ENCODE measurements at places on chromosomes 13 and 19.

- DNase-seq, result no peak
Measured at GRCh38 chr19:2863816-2864215, 3.3 kb upstream of the ZNF556 start.

DNA sequence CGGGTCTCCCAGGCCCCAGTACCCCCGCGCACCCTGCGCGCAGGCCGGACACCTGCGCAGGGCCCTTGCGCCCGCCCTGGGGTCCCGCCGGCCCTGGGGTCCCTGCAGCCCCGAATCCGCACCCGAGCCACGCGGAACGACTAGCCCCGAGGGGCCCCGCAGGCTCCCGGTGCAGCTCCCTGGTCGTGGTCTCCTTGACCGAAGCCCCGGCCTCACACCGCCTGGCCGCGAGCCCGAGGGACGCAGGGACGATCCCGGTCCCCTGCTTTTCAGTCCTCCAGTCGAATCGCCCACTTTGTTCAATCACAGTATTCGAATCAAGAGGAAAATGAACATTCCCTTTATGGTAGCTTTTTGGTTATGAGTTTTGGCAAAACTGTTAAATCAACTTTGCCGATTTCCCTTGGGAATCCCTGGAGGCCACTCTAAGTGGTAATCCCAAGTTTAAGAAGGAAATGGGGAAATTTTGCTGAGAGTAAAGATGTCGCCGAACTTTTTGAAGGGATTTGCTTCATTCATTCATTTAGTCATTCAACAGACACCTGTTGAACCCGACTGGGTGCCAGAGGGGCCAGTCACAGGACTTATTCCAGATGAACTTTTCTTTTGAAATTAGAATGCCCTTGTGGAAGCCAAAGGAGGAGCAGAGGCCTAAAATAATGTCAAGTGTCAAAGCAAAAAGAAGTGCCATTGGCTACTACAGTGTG is 75.0 kb downstream of the ZIC5 start:
- no peak for DNase-seq

- DNase-seq, result no peak
Measured at GRCh38 chr19:41735071-41735600, 20.2 kb upstream of the CEACAM6 start.

DNA sequence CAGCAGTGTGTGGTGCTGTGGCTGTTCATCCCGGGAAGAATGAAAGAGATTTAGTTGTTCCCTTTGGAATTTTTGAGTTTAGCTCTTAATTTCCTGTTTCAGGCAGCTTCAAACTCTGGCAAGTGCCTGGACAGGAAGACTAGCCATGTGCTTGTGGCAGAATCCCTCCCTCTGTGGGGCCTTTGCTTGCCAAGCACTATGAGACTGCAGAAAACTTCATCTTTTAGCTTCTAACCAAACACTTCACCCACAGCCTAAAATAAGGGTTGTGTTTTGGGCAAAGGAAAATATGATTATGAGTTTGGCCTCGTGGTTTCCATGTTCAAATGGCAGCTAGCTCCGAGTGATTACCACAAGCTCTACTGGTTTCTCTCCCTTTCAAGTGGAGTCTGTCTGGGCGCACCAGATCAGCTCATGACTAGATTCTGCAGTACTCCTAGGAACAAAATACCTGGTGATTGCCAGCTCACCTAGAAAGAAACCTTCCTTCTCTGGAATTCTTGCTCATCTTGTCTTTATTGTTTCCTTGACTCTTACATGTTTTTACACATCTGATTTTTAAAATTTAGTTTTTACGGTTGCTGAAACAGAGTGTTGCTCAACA is 707.5 kb downstream of the SLITRK6 start:
- DNase-seq, result no peak

All from skin of body (tissue), 3 donors.